GM13977 (cell line): ENCODE measurements at places on chromosomes 5 and 9.

DNA sequence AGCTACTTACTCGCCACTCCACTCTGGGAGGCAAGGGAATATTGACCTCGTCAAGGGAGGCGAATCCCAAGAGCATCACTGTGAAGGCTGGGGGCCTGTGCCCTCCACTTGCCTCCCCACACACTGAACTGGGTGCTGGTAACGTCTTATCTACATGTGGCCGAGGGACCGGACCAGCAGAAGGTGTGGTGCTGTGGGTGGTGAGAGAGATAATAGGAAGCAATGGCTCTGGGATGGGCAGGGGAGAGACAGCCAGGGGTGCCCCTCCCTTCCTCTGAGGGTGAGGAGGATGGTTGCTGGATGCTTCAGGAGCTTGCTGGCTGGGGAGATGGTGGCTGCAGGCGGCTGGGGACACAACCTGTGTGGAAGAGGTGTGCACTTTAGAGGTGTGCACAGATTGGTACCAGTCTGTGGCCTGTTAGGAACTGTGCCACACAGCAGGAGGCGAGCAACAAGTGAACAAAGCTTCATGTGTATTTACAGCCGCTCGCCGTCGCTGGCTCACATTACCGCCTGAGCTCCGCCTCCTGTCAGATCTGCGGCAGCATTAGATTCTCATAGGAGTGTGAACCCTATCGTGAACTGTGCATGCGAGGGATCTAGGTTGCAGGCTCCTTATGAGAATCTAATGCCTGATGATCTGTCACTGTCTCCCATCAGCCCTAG, 100.3 kb downstream of the ENTREP1 start:
- DNase-seq = no peak

DNA sequence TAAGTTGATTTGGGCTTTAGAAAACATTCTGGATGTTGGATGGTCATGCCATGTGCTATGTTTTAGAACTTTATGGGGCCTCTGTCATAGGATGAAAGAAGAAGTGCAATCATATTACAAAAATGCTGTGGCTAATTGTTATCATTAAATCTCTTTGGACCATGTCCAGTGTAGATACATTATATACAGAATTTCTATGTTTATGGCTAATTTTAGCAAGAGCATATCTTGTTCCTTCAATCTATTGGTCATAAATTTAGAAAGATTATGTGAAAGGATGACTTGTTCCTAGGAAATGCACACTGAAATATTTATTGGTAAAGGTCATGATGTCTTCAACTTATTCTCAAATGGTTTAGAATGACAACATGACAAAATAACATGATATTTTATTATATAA, 42.4 kb upstream of the ELL2 start:
- no peak for DNase-seq

GRCh38 chr9:132802121-132802795, 75.8 kb downstream of the AK8 start:
- DNase-seq = no peak

GRCh38 chr5:139658501-139658927, 10.4 kb downstream of the CXXC5 start:
- DNase-seq = no peak

DNA sequence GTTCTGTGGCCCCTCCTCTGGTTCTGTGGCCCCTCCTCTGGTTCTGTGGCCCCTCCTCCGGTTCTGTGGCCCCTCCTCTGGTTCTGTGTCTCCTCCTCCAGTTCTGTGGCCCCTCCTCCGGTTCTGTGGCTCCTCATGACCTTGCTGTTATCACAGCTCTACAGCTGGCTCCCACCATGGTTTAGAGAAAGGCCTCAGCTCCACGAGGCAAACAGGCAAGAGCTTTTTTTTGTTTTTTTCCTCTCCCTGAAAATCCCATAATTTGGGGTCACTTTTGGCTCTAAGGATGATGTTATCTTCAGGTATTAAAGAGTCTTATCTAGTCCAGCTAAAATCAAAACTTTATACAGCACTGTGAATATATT, 31.8 kb downstream of the C5orf15 start:
- no peak for DNase-seq

- DNase-seq = no peak
Observed at GRCh38 chr5:160799184-160799583, 52.8 kb downstream of the ATP10B start.

- no peak for DNase-seq
Observed at GRCh38 chr5:98804066-98804465, 30.6 kb downstream of the RGMB start.

GRCh38 chr5:109916481-109917153, 226.9 kb downstream of the MAN2A1 start:
- no peak for DNase-seq

DNA sequence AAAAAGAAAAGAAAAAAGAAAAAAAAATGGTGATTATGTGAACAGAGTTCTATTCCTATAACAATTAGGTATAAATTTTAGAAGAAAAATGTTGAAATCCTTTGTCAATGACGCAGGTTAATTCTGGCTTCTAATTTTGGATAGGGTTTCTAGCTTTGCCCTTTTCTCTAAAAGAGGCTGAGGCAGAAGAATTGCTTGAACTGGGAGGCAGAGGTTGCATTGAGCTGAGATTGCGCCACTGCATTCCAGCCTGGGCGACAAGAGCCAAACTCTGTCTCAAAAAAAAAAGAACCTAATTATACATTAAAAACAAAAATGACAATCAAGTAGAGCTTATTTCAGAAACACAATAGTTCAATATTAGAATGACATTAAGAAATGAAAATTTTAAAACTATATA, 2.9 kb downstream of the STXBP1 start:
- no peak for DNase-seq

GRCh38 chr9:89810431-89810830, 205.6 kb downstream of the GADD45G start:
- no peak for DNase-seq

DNA sequence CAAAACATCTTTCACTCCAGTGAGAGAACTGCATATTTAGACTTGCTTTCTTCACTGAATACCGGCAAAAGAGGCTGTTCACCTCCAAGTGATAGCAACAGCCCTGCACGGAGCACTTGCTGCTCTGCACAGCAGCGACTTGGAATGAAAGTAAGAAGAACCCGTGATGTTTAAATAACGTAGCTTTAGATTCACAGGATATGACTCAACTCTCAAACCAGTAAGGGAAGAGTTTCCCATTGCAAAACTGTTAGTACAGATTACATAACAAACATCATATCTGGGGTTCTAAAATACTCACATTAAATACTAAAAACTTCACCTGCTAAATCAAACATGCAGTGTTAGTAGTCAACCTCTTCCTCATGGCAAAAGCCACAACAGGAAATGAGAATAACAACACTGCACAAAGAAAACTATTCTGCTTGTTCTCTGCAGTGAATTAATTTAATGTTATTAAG, 203.4 kb downstream of the MCTP1 start:
- peak; percentile 34 for DNase-seq

DNA sequence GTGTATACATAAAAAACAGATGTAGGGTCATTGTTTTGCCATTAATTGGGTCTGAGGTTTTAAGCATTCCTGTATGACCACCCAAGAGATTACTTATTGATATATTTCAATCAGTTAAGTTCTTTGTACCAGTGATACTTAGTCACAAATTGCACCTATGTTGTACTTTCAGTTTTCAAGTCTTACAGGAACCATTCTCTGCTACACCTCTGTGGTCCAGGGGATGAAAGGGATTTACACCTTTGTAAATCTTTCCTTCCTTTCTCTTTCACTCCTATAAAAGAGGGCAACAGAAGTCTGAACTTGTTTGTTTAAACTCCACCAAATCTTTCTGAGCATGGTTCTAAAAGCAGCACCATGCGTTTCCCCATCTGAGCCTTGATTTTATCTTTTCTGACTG, 86.1 kb downstream of the DEPDC1B start:
- DNase-seq = no peak

GRCh38 chr5:38078161-38078560, 180.2 kb upstream of the EGFLAM start:
- DNase-seq = no peak

DNA sequence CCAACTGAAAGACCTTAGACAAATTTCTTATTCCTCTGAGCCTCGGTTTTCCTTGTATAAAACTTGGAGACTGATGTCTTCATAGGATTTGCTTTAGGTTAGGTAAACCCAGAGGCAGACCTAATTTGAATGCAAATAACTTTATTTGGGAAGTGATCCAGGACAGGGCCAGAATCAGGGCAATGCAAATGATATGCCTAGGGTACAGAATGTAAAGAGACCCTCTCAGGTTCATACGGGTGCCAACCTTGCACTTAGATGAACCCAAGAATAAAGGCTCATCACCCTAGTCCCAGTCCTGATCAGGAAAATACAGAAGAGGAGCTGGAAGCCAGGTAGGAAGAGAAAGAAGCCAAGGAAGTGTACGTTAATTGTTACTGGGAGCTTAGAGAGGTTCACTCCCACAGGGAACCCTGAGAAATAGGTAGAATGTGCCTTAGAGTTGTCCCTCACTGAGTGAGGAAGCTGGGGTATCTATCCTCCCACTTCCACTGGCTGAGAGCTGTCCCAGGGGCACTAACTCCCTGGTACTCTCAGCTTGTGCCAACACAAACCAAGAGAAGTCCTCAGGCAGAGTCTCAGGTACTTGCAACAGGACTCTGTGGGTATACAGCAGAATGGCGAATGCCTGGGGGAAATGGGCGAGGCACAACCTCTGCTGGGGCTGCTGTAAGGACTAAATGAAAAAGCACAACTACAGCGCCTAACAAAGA, 3.1 kb upstream of the HK3 start:
- DNase-seq = no peak

DNA sequence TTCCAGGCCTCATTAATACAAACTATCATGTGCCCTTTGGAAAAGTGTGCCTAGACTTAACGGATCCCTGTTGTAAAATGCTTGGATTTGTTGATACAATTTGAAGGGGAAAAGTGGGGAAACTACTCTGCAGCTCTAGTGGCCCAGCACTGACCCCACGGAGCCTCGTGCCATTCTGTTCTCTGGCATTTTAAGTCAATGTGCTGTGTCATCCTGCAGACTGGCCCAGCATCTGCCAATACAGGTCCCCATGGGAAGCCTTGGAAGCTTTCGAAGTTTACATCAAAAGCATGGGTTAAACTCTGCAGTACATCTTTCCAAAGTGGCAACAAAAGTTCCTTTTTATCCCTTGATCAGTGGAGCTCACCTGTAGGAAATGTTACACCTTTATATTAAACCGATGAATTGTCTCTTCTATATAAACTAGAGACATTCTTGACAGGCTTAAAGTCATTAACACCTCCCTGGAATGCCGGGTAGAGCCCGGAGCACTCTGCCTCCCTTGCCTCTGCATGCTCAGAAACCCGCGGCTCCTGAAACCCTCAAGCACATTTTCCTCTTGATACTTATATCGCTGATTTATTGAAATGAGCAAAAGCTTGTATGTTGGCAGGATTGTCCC, 596.0 kb upstream of the ADAMTS16 start:
- DNase-seq = no peak

GRCh38 chr9:124812441-124812876, 35.5 kb downstream of the OLFML2A start:
- peak; percentile 47 for DNase-seq

GRCh38 chr9:98597236-98597771, 111.4 kb downstream of the GABBR2 start:
- no peak for DNase-seq

DNA sequence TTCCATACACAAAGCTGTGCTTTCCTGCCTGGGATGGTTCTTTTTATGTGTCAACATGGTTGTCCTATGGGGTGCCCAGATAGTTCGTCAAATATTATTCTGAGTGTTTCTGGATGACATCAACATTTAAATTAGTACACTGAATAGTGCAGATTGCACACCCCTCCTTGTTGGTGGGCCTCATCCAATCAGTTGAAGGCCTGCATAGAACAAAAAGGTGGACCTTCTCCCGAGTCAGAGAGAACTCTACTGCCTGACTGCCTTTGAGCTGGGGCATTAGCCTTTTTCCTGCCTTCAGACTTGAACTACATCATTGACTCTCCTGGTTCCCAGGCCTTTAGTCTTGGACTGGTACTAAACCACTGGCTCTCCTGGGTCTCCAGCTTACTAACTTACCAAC, 80.4 kb downstream of the SHB start:
- DNase-seq = no peak

- no peak for DNase-seq
Observed at GRCh38 chr9:84955971-84956370, 286.4 kb downstream of the NTRK2 start.

GRCh38 chr5:149024943-149025342, 37.9 kb downstream of the SH3TC2 start:
- no peak for DNase-seq

GRCh38 chr9:111691672-111692329, 30.4 kb downstream of the GNG10 start:
- no peak for DNase-seq

DNA sequence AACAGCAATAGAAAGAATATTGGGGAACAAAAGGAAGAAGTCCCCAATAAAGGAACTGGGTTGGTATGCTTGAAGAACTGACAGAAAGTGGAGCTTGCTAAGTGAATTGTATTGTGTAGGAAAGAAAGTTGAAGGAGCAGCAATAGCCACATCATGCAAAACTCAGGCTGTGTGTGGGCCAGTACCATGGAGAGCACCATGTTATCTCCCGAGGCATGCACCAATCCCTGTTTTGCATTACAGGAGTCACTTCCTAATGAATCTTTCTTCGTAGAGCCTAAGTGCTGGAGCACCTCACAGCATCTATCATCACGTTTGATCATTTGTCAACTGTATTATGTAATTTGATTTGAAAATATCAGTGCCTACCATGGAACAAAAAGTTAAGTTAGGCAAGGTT, 137.7 kb upstream of the NMUR2 start:
- no peak for DNase-seq

- peak; percentile 27 for DNase-seq
Observed at GRCh38 chr5:160390787-160391696, 8.8 kb downstream of the FAM200C start.

GRCh38 chr5:75961818-75962217, 121.4 kb upstream of the SV2C start:
- DNase-seq = no peak

DNA sequence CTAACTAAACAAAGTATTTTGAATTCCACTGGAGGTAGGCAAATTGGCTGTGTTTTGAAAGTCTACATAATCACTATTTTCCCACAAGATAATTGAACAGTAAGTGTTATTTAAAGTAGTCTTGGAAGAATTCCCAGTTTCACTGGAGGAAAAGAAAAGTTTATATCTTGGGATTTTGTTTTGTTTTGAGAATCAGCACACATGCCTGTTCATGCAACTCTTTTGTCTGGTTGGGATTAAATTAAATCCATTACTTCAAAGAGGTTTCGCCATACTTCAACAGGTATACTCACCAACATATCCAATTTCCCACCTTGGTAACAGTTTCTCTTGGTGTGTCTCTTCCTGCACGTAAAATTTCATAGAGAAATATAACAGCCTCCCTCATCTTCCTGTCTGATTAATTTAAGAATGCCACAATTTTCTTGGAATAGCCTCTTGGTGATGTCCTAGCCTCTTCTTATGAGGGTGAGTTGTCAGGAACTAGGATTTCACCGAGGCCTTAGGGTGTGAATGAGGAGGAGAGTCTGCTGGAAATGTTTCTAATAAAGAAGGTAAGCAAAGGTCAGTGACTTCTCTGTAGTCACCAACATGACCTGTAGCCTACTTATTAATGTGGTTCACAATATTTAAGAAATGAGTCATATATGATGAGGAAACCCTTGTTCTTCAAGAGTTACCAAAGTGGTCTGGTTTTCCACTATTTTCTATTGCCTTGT, 48.1 kb downstream of the ITGA2 start:
- no peak for DNase-seq
